ENCODE measurements at places on chromosomes 4 and X.

DNA sequence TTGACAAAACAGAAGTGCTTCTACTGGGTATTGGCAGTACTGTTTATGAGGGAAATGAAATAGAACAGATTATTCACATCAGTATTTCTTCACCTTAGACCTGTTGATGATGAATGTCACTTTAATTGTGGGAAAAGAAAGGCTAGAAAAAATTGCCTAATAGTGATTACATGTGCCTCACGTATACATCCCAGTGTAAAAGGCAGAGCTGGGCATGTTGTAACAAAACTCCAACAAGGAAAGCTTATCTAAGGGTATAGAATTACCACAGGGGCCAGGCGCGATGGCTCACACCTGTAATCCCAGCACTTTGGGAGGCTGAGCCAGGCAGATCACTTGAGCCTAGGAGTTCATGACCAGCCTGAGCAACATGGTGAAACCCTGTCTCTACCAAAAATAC, 4.2 kb downstream of the PGM2 start:
- DNase-seq, result no peak

DNA sequence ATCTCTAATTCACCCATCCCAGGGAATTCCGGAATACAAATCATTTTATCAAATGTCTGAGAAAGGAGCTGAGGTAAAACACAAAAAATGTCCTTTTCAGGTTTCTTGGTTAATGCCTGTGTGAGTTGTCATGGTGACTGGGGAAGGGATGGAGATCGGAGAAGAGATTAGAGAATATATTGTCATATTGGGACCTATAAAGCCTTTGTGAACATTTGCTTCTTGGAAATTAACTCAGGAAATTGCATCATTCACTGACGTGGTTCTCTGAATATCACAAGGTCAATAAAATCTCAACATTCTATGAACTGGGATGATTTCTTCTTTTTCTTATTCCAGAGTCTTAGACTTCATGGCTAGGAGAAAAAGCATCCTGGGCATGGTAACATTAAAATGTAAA, 174.8 kb upstream of the GLRA2 start:
- no peak for DNase-seq

- DNase-seq, result no peak
Measured at GRCh38 chr4:119498527-119498926, 130.1 kb downstream of the PDE5A start.

DNA sequence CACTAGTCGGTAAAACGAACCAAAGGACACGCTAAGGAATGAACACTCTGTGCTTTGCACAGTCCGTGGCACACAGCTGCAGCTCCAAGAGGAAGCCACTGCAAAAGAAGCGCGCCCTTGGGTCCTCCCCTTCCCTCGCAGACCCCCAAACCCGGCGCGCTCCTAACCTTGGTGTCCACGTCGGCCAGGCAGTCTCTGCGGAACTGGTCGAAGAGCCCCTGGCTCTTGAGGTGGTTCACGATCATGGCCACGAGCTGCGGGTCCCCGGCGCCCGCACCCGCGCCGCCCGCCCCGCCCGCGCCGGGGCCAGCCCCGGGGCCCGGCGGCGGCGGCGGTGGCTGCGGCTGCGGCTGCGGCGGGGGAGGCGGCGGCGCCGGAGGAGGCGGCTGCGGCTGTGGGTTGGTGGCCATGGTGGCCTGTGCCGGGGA, 333 bp downstream of the BOD1L1 start:
- peak; percentile 4 for DNase-seq

DNA sequence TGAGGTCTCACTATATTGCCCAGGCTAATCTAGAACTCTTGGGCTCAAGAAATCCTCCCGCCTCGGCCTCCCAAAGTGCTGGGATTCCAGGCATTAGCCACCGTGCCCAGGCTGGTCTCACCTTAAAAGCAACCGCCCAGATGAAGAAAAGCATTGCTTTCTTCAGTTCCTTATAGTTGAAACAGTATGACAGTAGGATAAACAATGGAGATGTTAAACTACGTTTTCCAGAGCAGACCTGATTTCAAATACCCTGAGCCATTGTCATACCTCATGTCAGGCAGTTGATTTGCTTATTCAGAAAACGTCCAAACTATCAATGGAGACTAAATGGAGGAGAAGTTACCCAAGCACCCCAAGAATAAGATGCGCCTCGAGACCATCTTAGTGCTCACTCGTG, 26.3 kb upstream of the TMEM131L start:
- DNase-seq, result no peak

- no peak for DNase-seq
Measured at GRCh38 chr4:55440786-55441185, 45.0 kb downstream of the TMEM165 start.

DNA sequence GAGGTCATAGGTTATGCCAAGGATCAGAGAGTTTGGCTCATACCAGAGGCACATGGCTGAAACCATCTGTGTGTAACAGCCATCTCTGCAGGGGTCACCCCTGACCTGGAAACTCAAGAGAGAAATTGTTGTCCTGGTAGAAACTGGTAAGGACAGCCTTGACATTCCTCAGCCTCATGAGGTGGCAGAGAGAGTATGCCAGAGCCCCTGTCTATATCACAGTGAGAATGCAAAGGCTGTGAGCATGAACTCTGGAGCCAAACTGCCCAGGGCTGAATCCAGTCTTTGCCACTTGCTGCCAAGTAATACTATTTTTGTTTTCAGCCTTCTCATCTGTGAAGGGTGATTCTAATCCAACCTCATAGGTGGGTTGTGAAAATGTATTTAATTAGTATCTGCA, 37.1 kb upstream of the CCDC149 start:
- no peak for DNase-seq

- DNase-seq, result no peak
Measured at GRCh38 chrX:85365370-85365995, 14.0 kb downstream of the POF1B start.

DNA sequence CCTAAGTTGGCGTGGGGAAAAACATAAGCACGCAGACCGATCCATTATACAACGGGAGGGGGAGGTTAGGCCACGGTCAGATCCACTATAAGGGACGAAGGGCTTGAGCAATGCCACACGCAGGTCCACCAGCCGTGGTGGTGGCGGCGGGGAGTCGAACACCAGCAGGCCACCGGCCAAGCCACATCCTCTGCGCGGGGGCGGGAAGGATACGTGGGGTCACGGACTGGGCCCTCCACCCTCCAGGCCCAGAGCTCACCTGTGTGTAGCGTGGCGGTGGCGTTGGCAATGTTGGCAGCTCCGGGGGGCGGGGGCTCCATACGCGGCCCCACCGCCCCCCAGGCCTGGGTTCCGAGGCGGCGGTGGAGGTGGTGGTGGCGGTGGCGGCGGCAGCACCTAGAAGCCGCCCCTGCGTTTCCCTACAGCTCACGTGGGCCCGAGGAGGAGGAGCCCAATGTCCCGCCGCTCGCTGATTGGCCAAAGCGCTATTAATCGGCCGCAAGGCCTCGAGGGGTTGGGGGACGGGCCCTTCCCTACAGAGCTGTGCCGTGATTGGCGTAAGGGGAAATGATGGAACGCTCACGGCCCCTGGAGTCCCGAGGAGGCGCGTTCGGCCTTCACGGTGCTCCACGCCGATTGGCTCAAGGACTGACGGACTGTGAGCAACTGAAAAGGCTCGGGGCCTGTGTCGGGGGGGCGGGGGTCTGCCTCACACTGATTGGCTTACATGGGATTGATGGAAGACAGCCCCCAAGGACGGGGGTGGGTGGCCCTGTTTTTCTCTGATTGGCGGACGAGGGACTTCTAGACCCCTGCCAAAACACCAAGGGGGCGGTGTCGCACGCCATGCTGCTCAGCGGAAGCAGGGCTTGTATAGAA, at the start of gene ELK1:
TSS of gene ELK1 (minus strand) at position 400 of the 879 bp plus-strand sequence. CDS start 9,122 bp downstream, outside the sequence.
- DNase-seq, result peak; percentile 72

- no peak for DNase-seq
Measured at GRCh38 chr4:84493092-84493850, 5.8 kb downstream of the NKX6-1 start.

DNA sequence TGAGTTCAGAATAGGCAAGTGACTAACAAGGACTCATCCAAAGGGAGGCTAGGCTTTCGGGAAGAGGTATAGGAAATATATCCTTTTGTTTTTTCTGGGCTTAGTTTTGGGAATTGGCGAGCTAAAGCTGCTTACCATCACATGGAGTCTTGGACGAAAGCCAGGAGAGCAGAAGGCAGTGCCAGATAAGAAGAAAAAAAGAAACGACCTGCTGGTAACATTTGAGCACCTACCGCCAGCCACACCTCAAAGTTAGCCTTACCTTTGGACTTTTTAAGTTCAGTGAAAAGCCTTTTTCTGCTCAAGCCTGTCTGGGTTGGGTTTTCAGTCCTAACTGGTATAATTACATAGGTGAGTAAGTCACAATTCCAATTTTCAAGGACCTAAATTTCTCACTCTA, 85.1 kb upstream of the LCORL start:
- DNase-seq, result no peak

GRCh38 chr4:22986881-22987280, 294.1 kb downstream of the GBA3 start:
- no peak for DNase-seq

- DNase-seq, result no peak
Measured at GRCh38 chr4:84995386-84995785, 28.9 kb upstream of the WDFY3 start.

DNA sequence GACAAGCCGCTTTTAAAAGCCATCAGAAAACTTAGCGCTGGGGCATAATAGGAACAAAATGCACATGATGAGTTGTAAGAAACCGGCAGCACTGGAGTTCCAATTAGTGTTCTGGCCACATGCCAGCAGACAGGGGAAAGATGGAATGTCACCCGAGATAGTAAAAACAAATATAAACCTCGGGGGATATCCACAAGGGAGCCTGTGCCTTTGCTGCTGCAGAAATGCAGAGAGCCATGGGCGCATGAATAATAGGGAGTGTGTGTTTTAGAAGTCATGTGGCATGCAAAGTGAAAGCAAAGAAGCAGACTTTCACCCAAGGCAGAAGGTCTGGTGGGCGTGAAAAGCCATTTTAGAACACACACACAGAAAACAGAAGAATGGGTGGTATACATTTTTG, 19.1 kb downstream of the GPRASP3 start:
- DNase-seq, result no peak

- no peak for DNase-seq
Measured at GRCh38 chr4:12588582-12588981, 895.6 kb downstream of the RAB28 start.

DNA sequence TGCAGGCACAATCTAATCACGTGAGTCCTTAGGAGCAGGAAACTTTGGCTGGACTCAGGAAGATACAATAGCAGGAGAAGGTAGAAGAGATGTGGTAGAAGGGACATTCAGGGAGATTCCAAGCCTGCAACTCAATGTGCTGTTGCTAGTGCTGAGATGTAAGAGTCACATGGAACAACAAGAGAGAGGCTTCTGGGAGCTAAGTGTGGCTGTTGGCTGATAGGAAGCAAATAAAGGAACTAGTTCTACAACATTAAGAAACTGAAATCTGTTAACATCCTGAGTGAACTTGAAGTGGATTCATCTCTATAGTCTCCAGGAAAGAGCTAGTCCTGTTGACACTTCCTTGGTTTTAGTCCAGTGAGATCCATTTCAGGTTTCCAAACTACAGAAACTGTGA, 1207.4 kb downstream of the ADGRL3 start:
- no peak for DNase-seq

- DNase-seq, result no peak
Measured at GRCh38 chr4:70706516-70706915, 15.2 kb upstream of the RUFY3 start.

GRCh38 chrX:109926743-109927662, 75.9 kb upstream of the TMEM164 start:
- DNase-seq, result no peak

- no peak for DNase-seq
Measured at GRCh38 chrX:46268412-46268811, 276.8 kb downstream of the ZNF674 start.

DNA sequence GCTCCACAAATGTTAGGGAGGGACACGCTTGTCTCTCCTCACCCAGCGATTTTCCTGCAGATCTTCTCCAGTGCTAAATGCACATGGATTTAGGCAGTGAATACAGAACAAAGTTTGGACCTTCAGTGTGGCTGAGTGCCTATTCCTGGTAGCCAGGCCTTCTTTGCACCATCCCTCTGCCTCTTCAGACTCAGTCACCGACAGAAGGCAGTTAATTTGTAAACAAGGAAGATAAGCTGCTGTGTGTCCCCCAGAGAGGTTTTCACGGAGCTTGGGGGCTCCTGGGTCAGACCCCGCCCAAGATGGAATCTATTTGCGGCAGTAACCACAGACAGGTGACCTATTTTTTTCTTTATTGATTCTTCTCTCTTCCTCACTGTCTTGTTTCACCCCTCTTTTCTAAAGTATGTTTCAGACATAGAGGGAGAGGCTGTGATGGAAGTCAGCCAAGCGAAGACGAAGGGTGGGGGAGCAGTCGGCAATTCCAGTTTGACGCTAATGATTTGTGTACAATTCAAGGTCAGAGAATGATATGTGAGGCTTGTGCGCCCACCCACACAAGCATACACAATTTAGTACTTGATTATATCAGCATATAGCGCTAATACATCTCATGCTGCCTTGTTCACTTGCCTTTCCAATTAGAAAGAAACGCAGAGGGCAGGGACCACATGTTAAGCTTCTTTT, 200.8 kb downstream of the MGST2 start:
- DNase-seq, result no peak

- no peak for DNase-seq
Measured at GRCh38 chrX:34849371-34849770, 93.2 kb upstream of the FAM47B start.

DNA sequence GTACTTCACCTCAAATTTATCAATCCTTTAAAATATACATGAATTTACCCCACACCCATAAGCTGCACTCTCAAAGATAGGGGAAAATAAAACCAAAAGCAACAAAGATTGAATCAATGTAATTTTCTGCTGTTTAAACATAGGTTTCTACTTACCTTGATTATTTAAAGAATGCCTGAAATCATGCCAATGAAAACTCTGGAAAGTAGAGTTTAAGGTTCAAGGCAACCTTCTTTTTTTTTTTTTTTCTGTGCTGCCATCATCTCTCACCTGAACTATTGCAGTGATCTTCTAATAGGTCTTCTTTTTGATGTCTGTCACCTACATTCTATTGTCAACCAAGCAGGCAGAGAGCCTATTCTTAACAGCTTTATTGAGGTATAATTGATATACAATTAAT, 682.1 kb downstream of the IL1RAPL1 start:
- DNase-seq, result no peak

GRCh38 chr4:38162240-38162784, 202.1 kb downstream of the PTTG2 start:
- DNase-seq, result no peak

- DNase-seq, result no peak
Measured at GRCh38 chrX:8139716-8140115, 31.4 kb downstream of the VCX2 start.

DNA sequence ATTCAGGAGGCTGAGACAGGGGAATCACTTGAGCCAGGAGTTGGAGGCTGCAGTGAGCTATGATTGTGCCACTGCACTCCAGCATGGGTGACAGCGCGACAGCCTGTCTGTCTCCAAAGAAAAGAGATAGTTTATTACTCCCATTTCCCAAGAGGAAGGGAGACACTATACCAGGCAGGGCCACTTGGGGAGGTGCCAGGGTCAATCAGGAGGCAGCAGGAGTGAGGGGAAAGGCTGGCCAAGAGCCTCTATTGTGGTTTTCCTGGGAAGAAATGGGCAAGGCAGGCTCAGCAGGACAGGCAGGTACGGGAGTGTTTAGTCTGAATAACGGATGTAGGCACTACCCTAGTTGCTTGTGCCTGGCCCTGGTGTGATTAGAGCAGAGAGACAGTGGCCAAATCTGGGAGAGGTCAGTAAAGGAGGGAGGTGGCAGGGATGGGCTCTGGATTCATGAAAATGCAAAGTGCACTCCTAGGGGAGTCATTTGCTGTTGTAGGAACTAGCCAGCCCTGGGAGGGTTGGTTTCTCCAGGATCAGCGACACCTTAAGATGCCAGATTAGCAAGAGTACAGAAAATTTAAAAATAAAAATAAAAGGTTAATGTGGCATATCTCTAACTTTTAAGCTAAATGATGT, 20.2 kb upstream of the CDKN2AIP start:
- no peak for DNase-seq

GRCh38 chrX:150719621-150720020, 26.4 kb downstream of the MTMR1 start:
- no peak for DNase-seq

Measured in stimulated activated CD8-positive, alpha-beta memory T cell treated with anti-CD3 and anti-CD28 coated beads, Interleukin-4, amount 100 ng/mL, for 1 hour (primary cell).